ENCODE measurements at places on chromosomes 1 and 21. TPM values are rescaled to one million over a fixed set of nuclear protein-coding genes. Genes with fewer than 3 reads are reported as not detected.

ZNF648 gene
- polyA plus RNA-seq, result not detected

GNAT2 gene
- polyA plus RNA-seq, result not detected

ERICH3 gene
- not detected for polyA plus RNA-seq

TMEM61 gene
- polyA plus RNA-seq, result not detected

GJA5 gene
- 21.5 TPM for polyA plus RNA-seq

COA6 gene
- 82.5 TPM for polyA plus RNA-seq

BSND gene
- not detected for polyA plus RNA-seq

NPHS2 gene
- not detected for polyA plus RNA-seq

SLC9C2 gene
- polyA plus RNA-seq, result 0.87 TPM

PCBP3 gene
- polyA plus RNA-seq, result 3.4 TPM

GUCA2A gene
- not detected for polyA plus RNA-seq

LBR gene
- 32.7 TPM for polyA plus RNA-seq

HRNR gene
- polyA plus RNA-seq, result not detected

UQCRHL gene
- 3.2 TPM for polyA plus RNA-seq

SPRR4 gene
- polyA plus RNA-seq, result not detected
